ENCODE measurements at places on chromosomes 6 and 20.

DNA sequence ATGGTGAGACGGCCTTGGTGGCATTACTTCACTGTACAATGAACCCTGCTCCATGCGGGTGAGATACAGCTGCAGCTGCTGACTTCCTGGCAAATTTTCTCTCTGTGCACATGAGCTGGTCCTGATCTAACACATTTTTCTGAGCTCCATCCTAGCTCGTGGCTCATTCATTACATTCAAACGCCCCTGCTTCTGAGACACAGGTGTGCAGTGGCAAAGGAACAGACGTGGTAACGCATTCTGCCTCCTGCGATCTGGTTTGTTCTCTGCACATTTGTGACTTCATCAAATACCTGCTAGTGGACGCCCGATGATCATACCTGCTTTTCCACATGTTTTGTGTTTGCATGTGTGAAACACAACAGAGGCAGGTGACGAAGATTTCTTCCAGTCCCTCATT, 189.6 kb upstream of the PDE10A start:
- DNase-seq: no peak

DNA sequence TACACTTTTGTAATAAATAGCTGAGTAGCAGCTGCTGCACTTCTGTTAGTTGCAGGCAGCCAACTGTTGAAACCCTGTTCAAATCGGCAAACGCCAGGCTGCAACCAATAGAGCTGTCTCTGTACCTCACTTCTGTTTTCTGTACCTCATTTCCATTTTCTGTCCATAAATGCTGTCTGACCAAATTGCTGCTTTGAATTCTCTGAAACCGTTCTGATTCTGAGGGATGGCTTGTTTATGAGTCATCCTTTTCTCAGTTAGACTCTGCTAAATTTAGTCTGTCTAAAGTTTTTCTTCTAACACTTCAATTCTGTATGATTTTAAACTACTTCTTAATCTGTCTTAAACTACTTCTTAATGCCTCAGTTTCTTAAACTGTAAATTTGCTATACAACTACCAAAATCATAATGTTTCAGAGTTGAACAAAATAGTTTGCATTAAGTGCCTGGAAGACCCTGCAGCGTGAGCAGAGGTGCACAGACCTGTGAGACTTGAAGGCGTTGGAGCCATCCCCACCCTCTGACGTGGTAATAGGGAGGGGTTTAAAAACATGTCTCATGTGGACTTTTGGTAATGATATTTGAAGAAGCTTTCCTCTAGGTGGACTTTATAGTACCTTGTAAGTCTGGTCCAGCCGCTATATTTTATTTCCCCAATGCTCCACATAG, 9.6 kb downstream of the BTNL2 start:
- no peak for DNase-seq

GRCh38 chr20:17023806-17024205, 203.0 kb upstream of the PCSK2 start:
- DNase-seq: no peak

GRCh38 chr6:2820415-2820814, 21.2 kb downstream of the SERPINB1 start:
- no peak for DNase-seq

GRCh38 chr6:110482774-110483400, 6.5 kb upstream of the SLC22A16 start:
- no peak for DNase-seq

- no peak for DNase-seq
Measured at GRCh38 chr6:152736687-152737273, 13.8 kb upstream of the VIP start.

DNA sequence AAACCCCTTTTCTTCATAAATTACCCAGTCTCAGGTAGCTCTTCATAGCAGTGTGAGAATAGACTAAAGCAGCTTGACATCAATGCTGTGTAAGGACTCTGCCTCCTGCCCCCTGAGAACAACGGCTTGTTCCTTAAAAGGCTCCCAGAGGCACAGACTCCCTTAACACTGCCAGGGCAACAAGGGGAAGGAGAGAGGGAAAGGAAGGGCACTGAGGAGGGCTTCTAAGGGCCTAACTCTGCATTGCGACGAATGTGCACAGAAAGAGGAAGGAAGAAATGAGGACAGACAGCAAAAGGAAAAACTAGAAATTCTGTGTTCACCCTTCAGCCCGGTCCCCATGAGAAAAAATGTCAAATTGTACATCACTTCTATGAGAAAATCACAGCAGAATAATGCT, 74.0 kb downstream of the AGPAT4 start:
- DNase-seq: no peak

- DNase-seq: no peak
Measured at GRCh38 chr6:138082232-138082631, 25.0 kb downstream of the PERP start.

GRCh38 chr6:29917857-29918256, 24.5 kb upstream of the HLA-A start:
- DNase-seq: no peak

DNA sequence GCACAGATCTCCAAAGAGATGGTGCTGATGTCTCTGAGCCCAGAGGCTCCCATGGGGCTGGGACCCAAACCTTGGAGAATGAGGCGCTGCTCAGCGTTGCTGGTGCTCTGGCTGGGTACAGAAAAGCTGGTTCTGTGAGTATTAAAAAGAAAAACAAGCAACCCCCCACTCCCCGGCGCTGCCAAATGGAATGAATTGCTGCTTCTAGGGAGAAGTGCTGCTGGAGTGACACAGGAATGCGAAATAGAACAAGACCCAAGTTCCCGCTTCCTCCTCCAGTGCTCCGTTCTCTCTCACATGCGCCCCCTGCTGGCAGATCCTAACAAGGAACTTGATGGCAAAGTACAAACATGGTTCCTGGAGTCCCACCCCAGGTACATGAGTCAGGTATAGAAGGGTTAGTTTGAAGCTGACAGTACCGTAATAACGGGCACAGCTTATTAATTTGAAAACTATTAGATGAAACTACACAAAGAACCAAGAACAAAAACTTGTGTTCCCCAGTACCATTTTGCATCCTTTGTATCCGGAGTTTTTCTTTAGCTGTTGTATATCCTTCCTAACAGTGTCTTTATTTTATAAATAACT, 2.1 kb upstream of the DDX27 start:
- DNase-seq: peak; percentile 98

- DNase-seq: no peak
Measured at GRCh38 chr6:73107016-73107415, 118.3 kb downstream of the KHDC1L start.

DNA sequence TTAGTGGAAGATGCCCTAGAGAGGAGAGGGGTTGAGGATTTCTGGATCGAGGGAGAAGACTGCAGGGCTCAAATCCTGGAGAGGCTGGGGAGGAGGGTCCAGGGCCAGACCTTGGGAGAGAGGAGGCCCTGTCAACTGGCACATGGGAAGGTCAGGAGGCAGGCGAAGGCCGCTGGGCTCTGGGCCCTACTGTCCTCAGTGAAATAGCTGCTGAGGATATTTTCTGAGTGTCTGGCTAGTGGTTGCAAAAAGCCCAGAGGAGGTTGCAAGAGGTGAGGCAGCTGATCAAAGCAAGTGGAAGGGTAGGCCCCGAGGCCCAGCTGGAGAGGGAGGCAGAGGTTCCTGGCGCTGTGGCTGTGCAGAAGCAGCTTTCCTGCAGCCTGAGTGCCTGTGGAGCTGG, 103.4 kb upstream of the MLN start:
- DNase-seq: no peak

DNA sequence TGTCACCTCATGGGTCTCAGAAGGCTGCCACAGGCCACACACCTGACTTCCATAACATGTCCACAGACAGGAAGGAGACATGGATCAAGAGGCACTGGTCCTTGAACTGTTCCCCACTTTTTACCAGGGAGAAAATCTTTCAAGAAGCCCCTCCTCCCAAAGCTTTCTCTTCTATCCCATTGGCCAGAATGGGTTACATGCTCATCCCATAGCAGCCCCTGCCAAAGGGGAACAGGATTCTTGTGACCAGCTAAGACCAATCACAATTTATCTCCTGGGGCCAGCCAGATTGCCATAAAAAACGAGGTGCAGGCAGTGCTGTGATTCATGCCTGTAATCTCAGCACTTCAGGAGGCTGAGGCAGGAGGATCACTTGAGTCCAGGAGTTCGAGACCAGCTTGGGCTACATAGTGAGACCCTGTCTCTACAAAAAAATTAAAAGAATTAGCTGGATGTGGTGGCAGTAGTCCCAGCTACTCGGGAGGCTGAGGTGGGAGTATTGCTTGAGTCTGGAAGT, 59.4 kb downstream of the TMEM242 start:
- no peak for DNase-seq

DNA sequence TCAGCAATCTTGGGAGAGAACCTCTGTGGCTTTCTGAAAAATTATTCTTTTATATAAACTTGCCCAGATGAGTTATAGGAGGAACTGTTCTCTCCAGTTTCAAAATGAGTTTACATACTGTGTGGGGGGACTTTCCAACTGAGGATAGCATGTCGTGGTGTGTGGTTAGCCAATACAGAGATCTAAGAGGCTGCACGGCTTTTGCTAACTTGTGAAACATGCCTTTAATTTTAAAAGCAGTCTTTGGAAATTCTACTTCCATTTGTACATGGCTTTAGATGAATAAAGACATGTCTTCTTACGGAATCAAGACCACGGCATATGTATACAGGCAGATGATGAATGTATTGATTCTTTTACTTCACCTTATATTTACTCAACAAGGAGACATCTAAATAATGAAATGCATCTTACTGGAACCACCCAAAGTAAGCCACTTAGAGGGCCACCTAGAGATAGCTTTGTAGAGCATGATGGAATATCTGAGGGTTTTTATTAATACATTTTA, 39.8 kb downstream of the HIVEP1 start:
- peak; percentile 17 for DNase-seq

DNA sequence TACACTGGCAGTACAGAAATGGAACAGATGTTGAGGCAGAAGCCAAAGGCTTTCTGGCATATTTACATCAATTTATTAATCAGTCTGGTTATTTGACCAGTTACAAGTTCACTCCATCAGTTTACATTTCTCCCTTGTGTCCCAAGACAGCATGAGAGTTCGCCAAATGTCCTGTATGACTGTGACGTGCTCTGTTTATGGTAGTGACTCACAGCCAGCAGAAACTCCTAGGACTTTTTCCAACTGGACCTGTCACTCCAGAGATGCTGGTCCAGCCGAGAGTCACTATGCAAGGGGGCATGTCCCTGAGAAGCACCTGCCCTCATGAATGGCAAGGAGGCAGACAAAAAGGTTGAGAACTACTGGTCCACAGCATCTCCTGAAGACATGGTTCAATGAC, 160.0 kb downstream of the LRFN2 start:
- DNase-seq: no peak

DNA sequence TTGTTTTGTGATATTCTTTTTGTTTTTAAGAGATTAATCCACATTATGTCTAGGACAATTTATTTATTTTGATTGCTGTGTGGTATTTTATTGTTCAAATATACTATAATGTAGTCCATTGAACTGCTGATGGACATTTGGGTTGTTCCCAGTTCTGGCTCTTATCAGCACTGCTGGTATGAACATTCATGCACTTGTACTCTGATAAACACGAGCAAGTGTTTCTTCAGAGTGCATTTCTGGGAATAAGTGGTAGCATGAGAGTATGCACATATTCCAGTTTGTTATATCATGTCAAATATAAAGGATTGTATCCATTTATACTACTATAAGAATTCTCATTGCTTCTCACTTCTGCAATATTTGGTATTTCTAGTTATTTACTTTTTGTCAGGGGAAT, 7.1 kb downstream of the CALHM6 start:
- DNase-seq: no peak

DNA sequence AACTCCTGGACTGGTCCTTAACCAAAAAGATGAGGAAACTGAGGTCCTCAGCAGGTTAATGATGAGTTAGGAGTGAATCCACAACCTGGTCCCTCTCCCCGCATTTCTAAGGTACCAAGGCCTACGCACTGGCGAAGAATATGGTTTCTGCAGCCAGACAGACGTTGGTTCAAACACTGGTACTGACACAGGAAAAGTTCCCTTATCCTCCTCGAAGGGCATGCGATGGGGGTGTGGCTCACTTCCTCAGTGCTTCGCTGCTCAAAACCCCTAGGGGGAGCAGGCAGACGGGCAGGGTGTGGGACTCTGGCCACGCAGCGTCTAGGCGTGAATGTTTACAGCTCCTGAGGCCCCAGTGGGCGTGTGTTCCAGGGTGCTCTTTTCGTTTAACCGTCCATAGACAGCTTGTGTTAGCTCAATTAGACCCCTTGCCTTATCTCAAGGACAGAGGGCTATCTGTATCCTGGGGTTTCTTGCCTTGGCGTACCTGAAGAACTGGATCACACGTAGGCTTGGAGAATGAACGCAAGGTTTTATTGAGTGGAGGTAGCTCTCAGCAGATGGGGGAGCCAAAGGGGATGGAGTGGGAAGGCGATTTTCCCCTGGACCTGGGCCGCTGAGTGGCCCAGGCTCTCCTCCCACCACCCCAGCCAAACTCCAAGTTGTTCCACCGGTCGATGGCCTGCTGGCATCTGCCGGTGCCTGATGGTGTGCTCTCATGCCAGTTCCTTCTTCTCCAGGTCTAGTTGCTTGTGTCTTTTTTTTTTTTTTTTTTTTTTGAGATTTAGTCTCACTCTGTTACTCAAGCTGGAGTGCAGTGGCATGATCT, 31.8 kb upstream of the PTPN1 start:
- peak; percentile 88 for DNase-seq

- DNase-seq: no peak
Measured at GRCh38 chr6:143740213-143740612, 62.4 kb downstream of the PHACTR2 start.

- no peak for DNase-seq
Measured at GRCh38 chr6:33073431-33073871, at the start of gene HLA-DPA1. Gene HLA-DPA1, minus strand, starts transcription at chr6:33073649.

DNA sequence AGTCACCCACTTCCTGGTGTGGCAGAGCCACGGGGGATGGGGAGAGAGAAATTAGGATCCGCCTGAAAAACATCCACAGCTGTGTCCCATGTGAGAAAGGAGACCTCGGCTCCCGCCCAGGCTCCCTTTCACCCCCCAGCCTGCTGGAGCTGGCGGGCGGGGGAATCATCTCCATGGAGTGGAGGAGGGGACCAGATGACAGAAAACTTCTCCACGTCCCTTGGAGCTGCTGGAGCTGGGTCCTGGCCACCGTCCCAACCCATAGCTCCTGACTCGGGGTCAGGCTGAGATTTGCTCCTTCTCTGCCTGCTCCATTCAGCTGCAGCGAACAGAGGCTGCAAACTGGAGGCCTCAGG, 113.8 kb downstream of the CEBPB start:
- DNase-seq: no peak

GRCh38 chr6:51618563-51618962, 468.9 kb downstream of the PKHD1 start:
- no peak for DNase-seq

DNA sequence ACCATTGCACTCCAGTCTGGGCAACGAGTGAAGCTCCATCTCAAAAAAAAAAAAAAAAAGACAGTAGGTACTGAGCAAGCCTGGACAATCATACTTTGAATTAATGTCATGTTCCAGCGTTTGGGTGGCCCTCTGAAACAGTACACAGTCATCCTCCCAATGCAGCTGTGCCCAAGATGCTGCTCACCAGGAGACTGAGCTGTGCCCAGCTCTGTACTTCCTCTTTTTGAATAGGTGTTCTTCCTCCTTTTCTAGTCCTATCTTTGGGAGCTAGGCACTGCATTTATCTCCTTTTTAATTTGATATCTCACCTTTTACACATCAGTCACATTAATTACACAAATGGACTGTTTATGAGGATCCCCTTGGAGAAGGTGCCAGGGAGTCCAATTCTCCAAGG, 101.5 kb downstream of the RPP40 start:
- no peak for DNase-seq

GRCh38 chr20:43895235-43895634, 19.4 kb upstream of the TOX2 start:
- DNase-seq: no peak
